ENCODE measurements at places on chromosomes 7 and 10. TPM values are rescaled to one million over a fixed set of nuclear protein-coding genes. Genes with fewer than 3 reads are reported as not detected.
A peak's percentile ranks its signal among the peaks of the same experiment; 100 is the strongest.

DNA sequence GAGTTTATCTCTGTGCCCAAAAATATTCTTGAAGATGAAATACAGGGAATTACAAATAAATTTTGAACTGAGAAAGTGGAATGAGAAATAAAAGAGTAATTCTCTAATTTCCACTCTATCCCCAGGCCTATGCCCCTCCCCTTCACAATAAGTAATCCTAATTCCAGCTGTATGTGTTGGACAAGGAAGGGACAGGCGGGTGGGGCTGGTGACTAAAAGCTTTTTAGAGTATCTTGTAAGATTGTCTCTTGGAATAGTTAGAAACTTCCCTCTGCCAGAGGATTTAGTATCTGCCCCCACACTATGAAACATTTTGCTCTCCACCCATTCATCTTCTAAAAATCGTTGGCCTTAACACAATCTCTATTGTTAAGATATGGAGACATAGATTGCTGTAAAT is 199.2 kb downstream of the MBL2 start:
- DNase-seq: no peak

- DNase-seq: peak; percentile 79
These were observed 870 bp downstream of the FZD1 start for GRCh38 chr7:91264924-91265681.

Gene BRAT1
- 28.1 TPM for total RNA-seq

- no peak for DNase-seq
These were observed 114.9 kb upstream of the SORCS3 start for GRCh38 chr10:104526188-104526587.

Gene TFR2
- 1.3 TPM for total RNA-seq

DNA sequence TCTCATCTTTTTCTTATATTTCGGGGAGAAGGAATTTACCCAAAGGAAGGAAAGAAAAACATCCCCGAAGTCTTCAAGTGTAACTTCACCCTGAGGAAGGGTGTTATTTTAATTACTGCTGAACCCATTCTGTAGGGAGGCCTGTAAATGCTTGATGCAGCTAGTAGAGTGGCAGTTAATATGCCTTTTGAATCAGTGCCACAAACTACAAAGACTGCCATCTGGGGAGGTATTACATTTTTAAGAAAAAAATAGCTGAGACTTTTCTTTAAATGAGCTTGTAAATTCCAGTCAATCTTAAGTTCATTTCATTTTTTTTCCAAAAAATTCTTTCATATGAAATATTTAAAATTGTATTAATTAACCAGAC is 233.1 kb upstream of the FERD3L start:
- DNase-seq: no peak

DNA sequence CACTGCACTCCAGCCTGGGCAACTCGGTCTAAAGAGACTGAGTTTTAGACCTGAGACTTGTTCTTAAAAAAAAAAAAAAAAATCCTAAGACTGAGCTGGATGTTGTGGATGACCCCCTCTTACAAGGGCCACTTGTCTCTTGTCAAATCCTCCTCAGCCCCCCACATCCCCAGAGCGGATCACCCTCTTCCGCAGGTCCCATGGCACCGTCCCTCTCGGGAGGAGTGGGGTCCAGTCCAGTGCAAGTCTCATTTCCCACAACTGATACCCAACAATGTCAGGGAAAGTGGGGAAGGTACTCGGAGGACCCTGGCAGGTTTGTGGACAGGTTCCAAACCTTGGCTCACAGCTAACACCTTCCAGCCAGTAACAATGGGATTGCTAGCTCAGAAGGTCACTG is 100.3 kb downstream of the ELFN1 start:
- DNase-seq: no peak

- no peak for DNase-seq
These were observed 45.9 kb upstream of the PTF1A start for GRCh38 chr10:23146258-23146657.

- DNase-seq: no peak
These were observed 17.1 kb downstream of the RAPGEF5 start for GRCh38 chr7:22339725-22340390.

- no peak for DNase-seq
These were observed 102.2 kb downstream of the MYOF start for GRCh38 chr10:93379731-93380575.

DNA sequence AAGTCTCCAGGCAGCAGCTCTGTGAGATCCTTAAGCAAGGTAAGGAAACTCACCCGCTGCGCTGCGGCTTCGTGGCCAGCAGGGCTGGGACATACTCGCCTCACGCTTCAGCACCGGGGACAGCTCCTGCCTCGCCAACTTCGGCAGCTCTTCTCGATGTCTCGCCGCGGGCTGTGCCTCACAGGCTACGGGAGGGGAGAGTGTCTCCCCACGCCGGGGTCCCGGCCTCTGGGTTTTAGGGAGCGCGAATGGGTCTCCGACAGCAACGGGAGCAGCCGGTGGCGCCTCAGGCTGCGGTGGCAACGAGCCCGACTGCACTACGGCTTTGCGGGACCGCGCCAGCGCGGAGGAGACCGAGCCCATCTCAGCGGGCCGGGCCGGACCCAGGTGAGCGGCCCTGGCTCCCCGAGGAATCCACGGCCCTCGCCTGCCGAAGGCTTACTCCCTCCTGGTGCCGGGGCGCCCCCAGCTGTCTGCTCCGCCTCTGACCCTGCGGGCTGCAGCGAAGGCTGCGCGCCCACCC is 62.4 kb downstream of the LSM5 start:
- peak; percentile 90 for DNase-seq

Gene NUTM2E
- total RNA-seq: 0.41 TPM

Gene GIMAP8
- total RNA-seq: 12.2 TPM

GRCh38 chr10:70679498-70679897 is 7.2 kb downstream of the ADAMTS14 start:
- peak; percentile 86 for DNase-seq

GRCh38 chr10:111968647-111969046 is 214.9 kb downstream of the GPAM start:
- DNase-seq: no peak

GRCh38 chr10:104577163-104577562 is 63.9 kb upstream of the SORCS3 start:
- no peak for DNase-seq

- DNase-seq: no peak
These were observed 37.2 kb upstream of the ABCB5 start for GRCh38 chr7:20578257-20578771.

Gene AGAP4
- total RNA-seq: 9.1 TPM

DNA sequence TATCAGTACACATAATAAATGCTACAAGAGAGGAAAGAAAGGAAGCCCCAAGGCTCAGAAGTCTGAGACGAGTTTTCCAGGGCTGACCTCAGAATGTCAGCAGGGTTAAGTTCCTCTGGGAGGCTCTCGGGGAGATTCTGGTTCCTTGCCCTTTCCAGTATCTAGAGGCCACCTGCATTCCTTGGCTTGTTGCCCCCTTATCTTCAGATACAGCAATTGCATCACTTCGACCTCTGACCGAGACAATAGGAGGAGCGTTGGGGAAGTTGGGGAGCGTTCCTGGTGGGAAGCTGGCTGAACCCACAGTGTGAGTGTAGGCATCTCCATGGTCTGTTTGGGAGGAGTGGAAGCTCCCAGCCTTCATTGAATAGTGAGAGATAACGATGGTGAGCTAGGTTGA is 72.0 kb upstream of the MTPN start:
- no peak for DNase-seq

Gene FAM25G
- total RNA-seq: not detected

DNA sequence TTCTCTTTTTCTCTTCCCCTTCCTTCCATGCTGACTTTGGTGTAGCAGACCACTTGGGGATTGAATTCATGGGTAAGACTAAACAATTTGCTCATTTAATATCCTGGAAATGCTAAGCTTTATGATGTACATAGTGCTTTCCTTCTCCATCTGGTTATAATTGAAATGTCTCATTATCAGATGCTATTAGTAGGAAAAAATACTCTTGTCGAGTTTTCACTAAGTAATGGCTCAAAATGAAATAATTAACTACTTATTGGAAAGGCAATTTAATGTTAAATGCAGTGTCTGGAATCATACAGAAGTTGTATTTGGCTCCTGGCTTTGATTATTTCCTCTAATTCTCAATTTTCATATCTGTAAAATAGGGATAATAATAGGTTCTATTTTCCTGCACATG is 990.4 kb downstream of the NRG3 start:
- no peak for DNase-seq

Gene CNOT4
- 19.0 TPM for total RNA-seq

GRCh38 chr7:123784263-123784662 is 35.5 kb upstream of the WASL start:
- peak; percentile 7 for DNase-seq

GRCh38 chr7:114109304-114109703 is 190.5 kb upstream of the PPP1R3A start:
- DNase-seq: no peak

DNA sequence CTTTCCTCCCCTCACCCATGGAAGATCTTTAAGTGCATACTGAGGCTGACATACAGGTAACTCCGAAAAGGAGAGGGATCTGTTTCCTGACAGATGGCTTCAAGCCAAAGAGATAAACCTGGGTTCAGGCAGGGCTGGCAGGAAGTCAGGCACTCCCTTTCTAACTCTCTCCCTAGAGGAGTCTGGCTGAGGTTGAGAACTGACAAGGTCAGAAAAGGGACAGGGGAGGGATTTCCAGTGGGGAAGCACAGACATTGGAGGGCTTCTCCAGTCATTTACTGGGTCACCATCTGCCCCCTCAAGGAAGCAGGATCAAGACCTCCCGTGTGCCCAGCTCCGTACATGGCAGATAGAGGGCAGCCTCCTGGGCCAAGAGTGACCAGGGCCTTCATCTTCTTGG is 31.6 kb downstream of the TLX1 start:
- DNase-seq: no peak

DNA sequence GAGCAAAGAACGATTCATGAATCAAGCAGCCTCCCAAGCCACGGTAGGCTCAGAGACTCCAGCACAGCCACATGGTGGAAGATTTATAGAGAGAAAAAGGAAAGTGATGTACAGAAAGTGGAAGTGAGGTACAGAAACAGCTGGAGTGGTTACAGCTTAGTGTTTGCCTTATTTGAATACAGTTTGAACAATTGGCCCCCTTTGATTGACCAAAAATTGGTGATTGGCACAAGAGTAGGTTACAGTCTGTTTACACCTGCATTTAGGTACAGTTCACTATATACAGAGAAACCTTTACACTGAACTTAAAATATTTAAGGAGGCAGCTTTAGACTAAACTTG is 136.4 kb upstream of the ASAH2 start:
- no peak for DNase-seq

- DNase-seq: no peak
These were observed 83.6 kb downstream of the CD36 start for GRCh38 chr7:80721883-80722615.

All from tongue (tissue), 3 donors.